ENCODE measurements at places on chromosomes 3 and 15.

GRCh38 chr3:71511037-71511436 is 72.5 kb downstream of the FOXP1 start:
- DNase-seq = no peak

DNA sequence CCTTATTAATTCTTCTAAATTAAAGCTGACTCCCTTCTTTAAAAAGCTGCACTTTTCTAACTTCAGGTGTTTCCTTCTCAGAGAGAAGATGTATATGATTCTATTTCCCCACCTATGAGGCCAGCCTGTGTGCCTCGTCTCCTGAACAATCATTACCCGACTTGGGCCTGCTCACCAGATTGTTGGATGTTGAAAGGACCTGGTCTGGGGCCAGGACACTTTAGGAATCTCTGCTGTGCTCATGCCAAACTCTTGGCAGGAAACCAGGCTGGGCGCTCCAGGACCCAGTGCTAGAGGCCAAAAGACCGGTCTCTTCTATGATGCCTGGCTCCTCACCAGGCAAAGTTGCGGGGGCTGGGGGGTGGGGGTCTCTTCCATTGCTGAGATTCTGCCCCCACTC is 16.9 kb upstream of the LRRC31 start:
- peak; percentile 62 for DNase-seq

GRCh38 chr15:58458076-58458475 is 26.3 kb downstream of the LIPC start:
- no peak for DNase-seq

GRCh38 chr3:110391640-110392395 is 679.8 kb upstream of the NECTIN3 start:
- no peak for DNase-seq

DNA sequence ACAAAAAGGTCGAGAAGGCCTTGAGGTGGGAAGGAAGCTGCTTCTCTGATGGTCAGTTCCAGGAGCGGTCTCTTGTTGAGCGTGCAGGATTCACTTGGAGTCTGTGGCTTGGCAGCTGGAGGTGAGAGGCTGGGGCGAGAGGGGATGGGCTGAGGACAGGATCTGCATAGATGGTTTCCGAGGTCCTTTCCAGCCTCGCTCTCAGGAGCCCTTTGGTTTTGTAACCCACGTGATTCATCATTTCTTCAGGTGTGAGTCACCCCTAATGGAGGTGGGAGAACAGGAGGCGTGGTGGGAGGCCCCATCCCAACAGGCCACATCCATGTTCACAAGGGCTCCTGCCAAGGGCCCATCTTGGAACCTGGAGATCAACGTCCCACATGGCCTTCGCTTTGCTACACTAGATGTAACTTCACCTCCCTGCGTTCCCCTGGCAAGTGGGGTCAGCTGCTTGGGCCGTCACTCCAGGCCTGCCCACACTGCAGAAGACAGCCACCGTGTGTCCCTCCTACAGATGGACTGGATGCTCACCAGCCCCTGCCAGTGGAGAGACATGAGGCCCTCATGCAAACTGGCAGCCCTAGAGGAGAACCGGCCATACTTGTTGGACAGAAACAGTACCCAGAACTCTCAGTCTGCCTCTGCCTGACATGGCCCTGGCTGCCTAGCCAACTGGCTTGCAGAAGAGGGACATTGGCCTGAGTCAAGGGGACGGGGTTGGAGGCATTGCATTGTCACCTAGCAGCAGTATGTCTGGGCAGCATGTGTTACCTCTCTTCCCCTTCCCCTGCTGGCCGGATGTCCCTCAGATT is 1.6 kb upstream of the PCSK6 start:
- DNase-seq = no peak

DNA sequence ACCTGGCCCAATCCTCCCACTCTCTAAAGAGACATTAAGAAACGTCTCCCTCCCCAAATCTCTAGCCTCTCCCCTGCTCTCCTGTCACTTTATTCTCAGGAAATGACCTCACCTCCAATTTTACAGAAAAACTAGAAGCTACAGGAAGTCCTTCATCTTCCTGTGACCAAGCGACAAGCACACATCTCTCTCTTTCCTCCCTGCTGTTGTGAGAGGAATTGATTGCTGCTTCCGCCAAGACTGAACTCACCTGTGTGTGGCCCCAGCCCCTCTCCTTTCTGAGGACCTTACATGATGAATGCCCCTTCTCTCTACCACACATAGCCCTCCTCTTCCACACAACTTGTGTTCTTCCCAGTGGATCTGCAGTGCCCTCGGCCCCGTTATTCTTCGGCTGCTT is 18.2 kb downstream of the DNAJB8 start:
- no peak for DNase-seq

GRCh38 chr15:70063261-70063925 is 34.3 kb downstream of the TLE3 start:
- no peak for DNase-seq

GRCh38 chr15:92596623-92597022 is 59.0 kb downstream of the FAM174B start:
- DNase-seq = no peak

- DNase-seq = no peak
Measured at GRCh38 chr15:85614059-85614458, 180.7 kb downstream of the KLHL25 start.

GRCh38 chr15:93372208-93372864 is 283.3 kb upstream of the RGMA start:
- DNase-seq = no peak

DNA sequence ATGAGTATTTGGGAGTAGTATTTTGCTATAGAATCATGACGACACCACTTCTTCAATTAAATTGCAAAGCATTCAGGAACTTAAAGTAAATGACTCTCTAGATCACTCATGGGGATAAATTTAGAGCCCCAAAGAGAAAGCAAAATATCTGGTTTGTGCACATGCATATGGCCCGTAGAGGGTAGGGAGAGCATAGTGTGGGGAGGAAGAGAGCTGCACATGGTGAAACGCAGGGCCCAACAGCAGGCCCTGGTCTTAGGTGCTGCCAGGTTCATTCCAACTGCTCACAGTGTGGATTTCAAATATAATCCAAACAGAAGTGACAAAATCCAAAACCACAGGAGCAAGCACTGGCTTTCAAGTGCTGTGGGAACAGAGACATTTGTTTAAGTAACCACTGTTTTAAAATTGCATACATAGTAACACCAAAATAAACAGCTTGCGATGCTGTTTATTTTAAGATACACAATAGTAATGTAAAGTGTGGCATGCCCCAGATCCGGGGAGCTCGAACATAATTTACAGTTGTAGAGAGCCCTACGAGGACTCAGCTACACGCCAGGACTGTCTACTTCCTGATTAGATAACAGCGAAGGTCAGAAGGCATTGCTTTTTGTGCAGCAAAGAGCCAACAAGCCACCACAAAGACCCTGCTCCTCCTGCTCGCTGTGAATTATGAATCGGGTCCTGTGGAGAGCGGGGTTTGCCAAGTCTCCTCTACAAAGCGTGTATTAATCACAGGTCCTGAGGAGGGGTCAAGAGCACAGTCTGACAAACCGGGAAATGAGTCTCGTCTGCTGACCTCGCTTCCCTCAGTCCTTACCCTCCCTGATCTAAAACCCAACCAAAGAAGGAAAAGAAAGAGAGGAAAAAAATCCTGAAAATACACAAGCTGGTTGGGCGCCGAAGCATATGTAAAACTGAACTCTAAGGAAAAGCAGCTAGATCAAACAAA is 80.6 kb downstream of the MEIS2 start:
- no peak for DNase-seq

- DNase-seq = peak; percentile 69
Measured at GRCh38 chr3:66722675-66723074, 221.9 kb upstream of the LRIG1 start.

- DNase-seq = no peak
Measured at GRCh38 chr15:77939851-77940250, 137.7 kb downstream of the TBC1D2B start.

- DNase-seq = no peak
Measured at GRCh38 chr15:89385596-89386331, 51.1 kb upstream of the POLG start.

- DNase-seq = no peak
Measured at GRCh38 chr3:10467904-10468612, 37.3 kb downstream of the ATP2B2 start.

DNA sequence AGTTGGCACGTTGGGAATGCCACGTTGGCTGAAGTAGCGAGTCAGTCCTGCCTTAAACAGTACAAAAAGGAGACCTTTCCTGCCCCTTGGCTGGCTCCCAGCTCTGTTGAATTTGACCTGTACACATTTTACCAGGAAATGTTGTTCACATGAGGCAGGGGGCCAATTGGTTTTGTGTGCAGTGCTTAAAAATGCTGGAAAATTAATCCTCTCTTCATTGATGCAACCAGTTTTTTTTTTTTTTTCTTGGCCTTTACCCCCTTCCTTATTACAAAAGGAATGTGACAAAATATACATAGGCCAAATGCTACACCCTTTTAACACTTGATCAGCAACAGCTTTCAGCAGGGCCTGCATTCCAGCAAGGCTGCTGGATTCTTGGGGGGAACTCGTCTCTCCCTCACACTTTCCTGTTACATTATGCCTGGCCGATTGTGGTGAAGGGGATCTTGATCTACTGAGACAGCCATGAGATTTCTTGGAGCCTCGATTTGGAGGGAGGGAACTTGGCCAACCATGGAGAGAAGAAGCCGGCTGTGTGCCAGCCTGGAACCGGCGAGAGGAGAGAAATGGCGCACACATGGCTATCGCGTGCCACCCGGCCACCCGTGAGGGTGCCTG is 93.1 kb downstream of the DNASE1L3 start:
- peak; percentile 75 for DNase-seq

GRCh38 chr15:82020625-82021394 is 25.0 kb downstream of the MEX3B start:
- no peak for DNase-seq

GRCh38 chr3:52779011-52779836 is 1.8 kb downstream of the ITIH1 start:
- DNase-seq = no peak

DNA sequence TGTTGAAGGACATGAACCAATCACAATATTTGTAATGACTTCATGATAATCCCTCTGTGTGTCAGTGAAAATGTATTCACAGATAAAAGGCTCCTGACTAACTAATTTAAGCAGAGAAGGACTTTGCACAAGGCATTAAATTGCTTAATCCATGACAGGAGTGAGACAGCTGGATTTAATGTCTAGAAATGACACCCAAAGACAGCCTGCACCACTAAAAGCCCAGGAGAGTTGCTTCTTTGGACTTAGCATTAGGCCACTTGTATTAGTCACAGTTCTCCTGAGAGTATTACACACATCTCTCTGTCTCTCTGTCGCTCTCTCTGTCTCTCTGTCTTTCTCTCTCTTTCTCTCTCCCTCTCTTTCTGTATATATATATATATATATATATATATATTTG is 180.4 kb downstream of the GOLGA8K start:
- no peak for DNase-seq

DNA sequence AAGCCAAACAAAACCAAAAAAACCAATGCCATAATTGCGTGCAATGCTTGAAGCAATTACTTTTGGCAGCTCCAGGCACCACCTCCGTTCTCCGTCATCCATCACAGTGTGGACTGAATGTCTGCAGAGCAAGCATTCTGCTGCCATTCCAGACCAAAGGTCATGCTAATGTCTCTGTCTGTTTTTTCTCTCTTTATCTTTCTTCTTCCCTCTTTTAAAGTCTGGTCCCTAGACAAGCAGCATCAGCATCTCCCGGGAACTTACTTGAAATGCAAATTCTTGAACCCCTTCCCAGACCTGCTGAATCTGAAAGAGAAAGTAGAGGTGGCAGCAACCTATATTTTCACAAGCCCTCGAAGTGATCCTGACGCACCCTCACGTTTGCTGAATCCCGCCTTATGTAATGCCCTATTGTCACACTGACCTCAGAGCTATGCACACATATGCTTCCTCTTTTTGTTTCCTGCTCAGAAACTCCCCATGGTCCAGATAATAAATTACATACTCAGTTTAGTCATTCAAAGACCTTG is 297.3 kb upstream of the PROK2 start:
- DNase-seq = no peak

- DNase-seq = no peak
Measured at GRCh38 chr3:43865351-43865750, 174.6 kb downstream of the ABHD5 start.

GRCh38 chr3:193400304-193400703 is 21.8 kb upstream of the ATP13A5 start:
- DNase-seq = no peak

DNA sequence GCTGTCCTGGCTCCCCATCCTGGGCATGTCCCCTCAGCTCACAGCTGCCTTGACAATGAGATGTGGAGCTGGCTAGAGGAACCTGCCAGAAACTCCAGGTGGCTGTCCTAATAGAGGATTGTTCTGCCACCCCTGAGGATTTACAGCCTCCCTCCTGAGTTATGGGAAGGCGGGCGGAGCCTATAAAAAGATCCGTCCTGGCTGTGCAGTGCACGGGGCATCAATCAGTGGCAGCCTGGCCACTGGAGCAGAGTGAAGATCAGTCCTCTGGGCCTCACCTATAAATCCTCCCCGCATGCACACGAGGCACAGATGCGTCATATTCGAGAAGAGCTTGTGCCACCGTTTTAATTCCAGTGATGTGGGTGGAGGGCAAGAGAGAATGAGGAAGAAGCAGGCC is 90.0 kb downstream of the MEGF11 start:
- DNase-seq = no peak

GRCh38 chr3:30260762-30261161 is 345.6 kb upstream of the TGFBR2 start:
- no peak for DNase-seq

- no peak for DNase-seq
Measured at GRCh38 chr15:84953136-84953535, 28.5 kb upstream of the PDE8A start.

- DNase-seq = no peak
Measured at GRCh38 chr3:149234671-149235245, 13.1 kb upstream of the CP start.

- DNase-seq = no peak
Measured at GRCh38 chr3:52479877-52480575, 15.1 kb upstream of the STAB1 start.

DNA sequence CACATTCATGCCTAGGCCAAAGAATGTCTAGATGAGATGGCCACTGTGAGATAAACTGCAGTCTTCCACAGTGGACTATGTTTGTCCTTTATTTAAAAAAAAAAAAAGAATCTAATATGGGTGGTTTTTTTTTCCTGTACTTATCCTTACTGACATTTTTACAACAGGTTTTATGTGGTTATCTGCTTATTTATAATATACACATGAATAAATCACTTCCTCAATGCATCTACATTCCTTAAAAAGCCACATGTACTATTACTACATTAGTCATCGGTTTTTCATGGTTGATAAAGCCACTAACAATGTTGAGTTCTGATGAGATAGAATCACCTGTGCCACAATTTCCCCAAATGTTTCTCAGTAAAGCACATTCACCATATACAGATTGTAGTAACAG is 341.3 kb upstream of the THBS1 start:
- DNase-seq = no peak
